Germinal center (tissue), 1 donor: ENCODE measurements at places on chromosomes 6 and 20.

DNA sequence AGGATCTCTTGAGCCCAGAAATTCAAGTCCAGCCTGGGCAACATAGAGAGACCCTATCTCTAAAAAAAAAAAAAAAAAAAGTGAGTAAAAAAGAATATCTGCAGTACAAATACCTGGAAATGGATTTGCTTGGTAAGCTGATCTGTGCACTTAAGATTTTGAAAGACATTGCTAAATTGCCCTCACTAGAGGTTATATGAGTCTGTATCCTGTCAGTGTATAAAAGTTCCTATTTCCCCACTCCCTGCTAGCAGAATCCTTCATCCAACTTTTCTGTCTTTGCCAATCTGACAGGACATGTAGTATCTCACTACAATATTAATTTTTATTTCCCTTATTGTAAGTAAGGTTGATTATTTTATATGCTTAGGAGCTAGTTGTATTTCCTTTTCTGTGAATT lies 36.1 kb downstream of the BICRAL start:
- DNase-seq, result no peak

DNA sequence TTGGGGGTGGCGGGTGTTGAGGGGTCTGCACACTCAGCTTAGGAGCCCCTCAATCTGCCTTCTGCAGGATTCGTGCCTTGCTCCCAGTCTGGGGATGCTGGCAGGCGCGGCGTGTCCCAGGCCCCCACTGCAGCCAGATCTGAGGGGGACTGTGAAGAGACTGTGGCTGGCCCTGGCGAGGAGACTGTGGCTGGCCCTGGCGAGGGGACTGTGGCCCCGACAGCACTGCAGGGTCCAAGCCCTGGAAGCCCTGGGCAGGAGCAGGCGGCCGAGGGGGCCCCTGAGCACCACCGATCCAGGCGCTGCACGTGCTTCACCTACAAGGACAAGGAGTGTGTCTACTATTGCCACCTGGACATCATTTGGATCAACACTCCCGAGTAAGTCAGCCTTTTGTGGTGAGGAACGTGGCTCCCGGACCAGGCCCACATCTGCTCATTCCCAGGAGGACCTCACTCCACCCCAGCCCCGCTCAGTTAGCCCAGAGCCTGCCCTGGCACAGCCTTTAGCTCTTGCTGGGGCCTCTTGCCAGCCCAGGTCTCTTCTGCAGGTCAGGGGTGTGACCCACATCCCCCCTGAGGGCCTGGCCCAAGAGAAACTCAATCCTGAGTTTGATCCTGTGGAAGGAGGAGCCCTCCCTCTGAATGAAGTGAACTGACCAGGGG lies 1.1 kb downstream of the EDN3 start:
- DNase-seq, result no peak

DNA sequence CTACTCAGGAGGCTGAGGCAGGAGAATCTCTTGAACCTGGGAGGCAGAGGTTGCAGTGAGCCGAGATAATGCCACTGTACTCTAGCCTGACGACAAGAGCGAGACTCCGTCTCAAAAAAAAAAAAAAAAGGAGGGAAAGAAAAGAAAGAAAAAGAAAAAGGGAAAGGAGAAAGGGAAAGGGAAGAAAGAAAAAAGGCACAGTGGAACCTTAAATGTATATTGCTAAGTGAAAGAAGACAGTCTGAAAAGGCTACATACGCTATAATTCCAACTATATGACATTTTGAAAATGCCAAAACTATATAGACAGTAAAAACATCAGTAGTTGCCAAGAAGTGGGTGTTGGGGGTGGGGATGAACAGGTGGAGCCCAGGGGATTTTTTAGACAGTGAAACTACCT lies 16.2 kb downstream of the PPIL4 start:
- no peak for DNase-seq

- DNase-seq, result no peak
Measured at GRCh38 chr6:19180348-19181072, 656.7 kb upstream of the ID4 start.

GRCh38 chr20:46546936-46547335 lies 3.5 kb downstream of the OCSTAMP start:
- no peak for DNase-seq

GRCh38 chr6:2502096-2502997 lies 248.4 kb downstream of the MYLK4 start:
- no peak for DNase-seq

GRCh38 chr6:149984773-149985172 lies 21.0 kb downstream of the ULBP1 start:
- DNase-seq, result no peak

GRCh38 chr6:57262488-57262887 lies 40.4 kb upstream of the RAB23 start:
- no peak for DNase-seq

DNA sequence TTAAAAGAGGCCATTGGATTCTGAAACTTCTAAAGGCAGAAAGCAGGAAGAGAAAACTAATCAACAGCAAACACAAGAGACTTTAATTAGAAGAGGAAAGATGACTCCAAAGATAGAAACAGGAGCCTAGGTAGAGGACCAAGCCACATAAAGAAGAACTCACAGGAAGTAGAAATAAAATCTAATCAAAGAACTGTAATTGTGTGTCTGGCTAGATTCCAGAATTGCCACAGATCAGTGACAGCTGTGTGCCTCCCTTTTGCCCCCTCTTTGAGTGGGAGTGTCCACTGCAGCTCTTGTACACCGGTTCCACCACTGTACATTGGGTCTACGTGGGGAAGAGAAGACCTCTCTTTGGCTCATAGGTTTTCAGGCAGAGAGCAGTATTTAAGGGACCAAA lies 22.3 kb upstream of the THEMIS start:
- no peak for DNase-seq

DNA sequence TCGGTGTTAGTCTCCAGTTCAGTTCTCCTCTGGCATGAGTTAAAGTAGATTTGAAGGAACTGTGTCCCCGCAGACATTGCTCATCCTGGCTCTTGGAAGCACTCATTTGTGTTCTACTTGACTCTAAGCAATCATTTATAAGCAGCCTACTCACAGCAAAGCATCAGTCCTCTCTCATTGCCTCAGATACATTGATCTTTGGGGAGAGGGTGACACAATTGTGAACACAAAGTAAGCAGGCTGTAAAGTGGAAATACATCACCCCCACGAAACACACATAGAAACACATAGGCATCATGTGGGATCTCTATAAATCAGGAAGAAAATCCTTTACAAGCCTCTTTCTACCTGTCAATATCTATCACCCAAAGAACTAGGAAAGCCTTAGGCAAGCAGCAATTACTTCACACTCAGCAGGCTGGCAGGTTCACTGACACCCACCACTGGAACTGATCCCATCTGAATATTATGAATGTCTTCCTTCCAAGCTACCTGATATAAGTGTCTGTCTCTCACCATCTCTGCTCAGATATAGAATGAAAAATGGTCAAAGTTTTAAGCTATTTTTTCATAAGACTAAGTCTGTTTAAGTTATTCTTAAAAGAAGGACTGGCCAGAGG lies 675.8 kb downstream of the HACE1 start:
- no peak for DNase-seq

DNA sequence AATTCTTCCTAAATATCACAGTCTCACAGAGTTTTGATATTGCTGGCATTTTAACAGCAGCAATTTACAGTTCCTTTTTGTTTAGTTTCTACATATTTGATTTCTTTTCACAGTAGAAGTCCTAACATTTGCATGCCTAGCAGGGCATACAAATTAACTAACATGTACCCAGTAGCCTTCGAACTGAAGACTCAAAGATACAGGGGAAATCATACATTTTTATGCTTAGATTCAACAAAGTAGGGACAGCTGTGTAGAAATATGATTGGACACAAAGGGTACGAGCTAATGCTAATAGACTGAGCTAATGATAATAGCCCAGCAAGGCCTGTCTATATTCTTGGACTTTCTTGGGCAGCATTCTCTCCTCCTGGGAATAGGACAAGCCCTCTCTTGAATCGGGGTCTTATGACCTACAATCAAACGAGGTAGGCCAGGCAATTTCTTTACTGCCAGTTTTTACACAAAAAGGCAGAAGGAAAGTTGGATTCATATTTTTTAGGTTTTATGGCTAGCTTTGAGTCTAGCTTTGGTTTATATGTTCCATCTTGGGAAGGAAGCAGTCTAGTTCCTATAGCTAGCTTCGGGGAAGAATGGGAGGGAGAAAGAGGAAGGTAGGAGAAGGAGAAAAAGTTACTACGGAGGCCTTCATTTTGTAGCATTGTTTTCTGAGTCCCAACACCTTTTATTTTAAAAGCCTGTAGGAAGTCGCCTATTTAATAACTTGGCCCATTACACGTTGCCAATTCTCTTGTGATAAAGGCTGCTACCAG lies 115.8 kb downstream of the HFE start:
- no peak for DNase-seq
